ENCODE measurements at places on chromosomes 2 and 18. TPM values are rescaled to one million over a fixed set of nuclear protein-coding genes. Genes with fewer than 3 reads are reported as not detected.
A peak's percentile ranks its signal among the peaks of the same experiment; 100 is the strongest.

The OR6B2 gene
- not detected for total RNA-seq

The XIRP2 gene
- 537 TPM for total RNA-seq

The CHMP1B gene
- total RNA-seq = 28.2 TPM

The TM4SF20 gene
- total RNA-seq = not detected

The NDC80 gene
- 0.57 TPM for total RNA-seq

The ELOA2 gene
- total RNA-seq = not detected

The TEX44 gene
- not detected for total RNA-seq

DNA sequence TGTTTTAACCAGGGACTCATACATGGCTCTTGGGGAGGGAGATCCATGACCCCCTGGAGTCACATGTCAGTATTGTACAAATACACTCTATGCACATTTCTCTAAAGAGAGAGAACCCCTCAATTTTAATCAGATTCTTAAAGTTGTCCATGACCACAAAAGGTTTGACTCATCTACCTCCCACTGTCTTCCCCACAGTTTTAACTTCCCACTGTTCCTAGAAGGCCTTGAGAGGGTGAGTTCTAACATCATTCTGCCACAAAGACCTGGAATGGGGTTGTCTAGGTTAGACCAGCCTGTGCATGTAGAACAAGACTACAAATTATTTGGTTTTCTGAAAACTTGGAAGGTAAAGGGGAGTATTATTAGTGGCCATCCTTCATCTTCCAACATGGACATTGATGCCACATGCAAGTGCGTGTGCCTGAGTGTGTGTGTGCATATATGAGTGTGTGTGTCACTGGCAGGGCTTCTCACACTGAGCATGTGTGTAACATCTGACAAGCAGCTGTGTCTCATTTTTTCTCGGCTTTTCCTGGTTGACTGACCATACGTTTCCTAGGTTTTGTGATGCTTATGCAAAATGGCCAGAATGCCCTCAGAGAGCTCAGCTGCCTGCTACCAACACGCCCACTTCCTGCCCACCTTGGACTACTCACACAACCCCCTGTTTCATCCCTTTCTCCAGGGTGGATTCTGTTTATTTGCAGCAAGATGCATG is 94.6 kb upstream of the LGALSL start:
- DNase-seq = no peak

- no peak for DNase-seq
Measured at GRCh38 chr2:181142514-181142913, 162.1 kb downstream of the UBE2E3 start.

GRCh38 chr18:46711444-46711863 is 45.4 kb downstream of the ST8SIA5 start:
- no peak for DNase-seq

- DNase-seq = peak; percentile 68
Measured at GRCh38 chr2:232891621-232892071, 21.6 kb downstream of the SNORC start.

DNA sequence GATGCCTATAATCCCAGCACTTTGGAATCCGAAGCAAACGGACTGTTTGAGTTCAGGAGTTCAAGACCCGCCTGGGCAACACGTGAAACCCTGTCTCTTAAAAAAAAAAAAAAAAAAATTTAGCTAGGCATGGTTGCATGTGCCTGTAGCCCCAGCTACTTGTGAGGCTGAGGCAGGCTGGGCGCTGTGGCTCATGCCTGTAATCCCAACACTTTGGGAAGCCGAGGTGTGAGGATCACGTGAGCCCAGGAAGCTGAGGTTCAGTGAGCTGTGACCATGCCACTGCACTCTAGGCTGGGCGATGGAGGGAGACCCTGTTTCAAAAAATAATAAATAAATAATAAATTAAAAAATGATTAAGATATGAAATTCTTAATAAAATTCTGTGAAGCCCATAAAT is 9.0 kb upstream of the STRN start:
- no peak for DNase-seq

DNA sequence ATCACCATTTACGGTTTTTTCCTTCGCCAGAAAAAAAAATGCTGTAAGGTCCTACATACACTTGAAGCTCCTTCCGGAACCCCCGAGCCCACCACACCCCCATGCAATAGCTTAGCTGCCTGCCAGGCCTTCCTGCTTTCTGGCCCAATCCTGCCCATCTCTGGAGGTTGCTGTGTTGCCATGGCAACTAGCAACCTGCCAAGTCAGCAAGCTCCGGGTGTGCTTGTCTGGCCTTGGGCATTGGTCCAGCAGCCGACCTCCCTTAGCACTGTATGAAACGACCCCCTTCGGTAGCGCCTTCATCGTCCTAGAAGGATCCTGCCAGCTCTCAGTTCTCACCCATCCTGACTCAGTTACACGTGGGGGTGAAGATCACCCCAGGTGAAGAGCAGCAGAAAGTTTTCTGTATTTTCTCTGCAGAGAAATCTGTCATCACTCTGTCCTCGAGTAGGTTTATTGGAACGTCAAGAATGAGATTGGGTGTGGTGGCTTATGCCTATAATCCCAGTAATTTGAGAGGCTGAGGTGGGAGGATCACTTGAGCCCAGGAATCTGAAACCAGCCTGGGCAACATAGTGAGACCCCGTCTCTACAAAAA is 47.4 kb upstream of the MTCL1 start:
- no peak for DNase-seq

DNA sequence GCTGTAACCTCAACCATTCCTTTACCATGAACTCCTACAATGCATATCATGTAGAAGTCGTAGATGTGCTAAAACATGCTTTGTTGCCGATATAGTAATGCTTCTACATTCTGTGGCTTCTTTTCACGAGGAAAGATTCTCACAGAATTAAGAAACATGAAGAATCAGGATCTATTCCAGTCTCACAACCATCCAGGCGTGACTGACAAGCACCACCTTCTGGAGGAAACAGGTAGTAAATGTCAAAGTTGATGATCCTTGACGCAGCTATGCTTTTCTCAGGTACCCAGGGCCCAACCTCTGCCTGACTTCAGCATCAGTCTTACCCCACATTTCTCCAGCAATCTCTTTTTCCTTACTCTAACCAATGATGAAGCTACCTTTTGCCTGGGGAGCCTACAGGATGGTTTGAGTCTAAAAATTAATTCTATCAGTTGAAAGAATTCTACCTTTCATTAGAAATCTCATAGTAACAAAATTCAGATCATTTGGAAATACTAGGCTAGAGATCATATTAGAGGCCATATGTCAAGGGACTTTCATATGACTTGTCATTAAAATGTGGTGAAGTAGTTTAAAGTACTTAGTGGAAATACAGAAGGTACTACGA is 123.3 kb upstream of the RND3 start:
- DNase-seq = no peak

- DNase-seq = no peak
Measured at GRCh38 chr18:8516371-8517250, 92.6 kb upstream of the RAB12 start.

- DNase-seq = no peak
Measured at GRCh38 chr2:26838121-26838906, 9.6 kb upstream of the DPYSL5 start.

- DNase-seq = no peak
Measured at GRCh38 chr2:190376083-190376482, 32.1 kb upstream of the MFSD6 start.

DNA sequence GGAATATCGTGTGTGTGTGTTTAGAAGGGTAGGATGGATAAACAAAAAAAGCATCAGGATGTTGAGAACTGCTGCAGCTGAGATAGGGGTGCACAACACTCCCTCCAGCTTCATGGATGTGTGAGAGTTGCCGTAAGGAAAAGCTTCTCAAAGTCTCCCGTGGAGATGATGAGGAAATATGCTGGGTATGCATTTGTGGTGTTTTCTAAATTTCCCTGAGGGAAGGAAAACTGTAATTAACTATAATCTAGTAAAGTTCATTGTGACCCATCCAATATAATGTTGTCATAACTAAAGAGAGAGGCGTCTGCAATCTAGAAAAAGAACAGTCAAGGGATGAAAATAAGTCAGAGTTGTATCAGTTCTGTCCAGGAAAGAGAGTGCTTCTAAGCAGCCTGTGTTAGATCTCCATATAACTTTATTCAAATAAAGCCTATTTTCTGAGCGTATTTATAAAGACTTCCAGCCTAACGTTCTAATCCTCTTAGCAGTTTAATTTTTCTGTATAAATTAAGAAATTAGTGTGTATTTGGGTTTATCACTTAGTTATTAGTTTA is 7.3 kb upstream of the LMAN2L start:
- no peak for DNase-seq

DNA sequence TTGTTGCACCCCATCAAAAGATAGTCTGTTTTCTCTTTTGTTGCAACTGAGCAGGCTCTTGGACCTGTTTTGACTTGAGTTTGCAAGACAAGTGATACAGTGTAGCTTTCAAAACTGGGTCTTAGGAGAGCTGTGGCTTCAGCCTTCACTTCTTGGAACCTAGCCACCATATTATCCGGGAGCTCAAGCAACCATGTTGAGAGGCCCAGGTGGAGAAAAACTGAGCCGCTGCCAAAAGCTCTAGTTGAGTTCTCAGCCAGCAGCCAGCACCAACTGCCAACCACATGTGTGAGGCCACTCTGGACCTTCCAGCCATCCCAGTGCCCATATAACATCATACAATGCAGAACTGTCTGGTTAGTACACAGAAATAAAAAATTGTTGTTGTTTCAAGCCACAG is 5.4 kb downstream of the CACNB4 start:
- DNase-seq = no peak

GRCh38 chr2:65465857-65466256 is 33.5 kb upstream of the SPRED2 start:
- DNase-seq = no peak

Measured in cardiac septum (tissue), 1 donor.